Caudate nucleus (tissue), 63 donors: ENCODE measurements at places on chromosomes 2 and 18.

- DNase-seq: no peak
Measured at GRCh38 chr2:25258847-25259736, 82.6 kb downstream of the DNMT3A start.

DNA sequence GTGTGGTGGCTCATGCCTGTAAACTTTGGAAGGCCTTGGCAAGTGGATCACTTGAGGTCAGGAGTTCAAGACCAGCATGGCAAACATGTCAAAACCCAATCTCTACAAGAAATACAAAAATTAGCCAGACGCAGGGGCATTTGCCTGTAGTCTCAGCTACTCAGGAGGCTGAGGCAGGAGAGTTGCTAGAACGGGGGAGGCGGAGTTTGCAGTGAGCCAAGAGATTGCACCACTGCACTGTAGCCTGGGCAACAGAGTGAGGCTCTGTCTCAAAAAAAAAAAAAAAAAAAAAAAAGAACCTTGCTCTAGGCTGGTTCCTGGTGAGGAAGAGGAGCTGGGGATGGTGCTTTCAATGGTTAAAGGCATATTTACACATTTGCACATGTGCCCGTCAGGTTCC lies 129.4 kb downstream of the LYPD6B start:
- no peak for DNase-seq

GRCh38 chr2:27636766-27637165 lies 7.9 kb downstream of the GPN1 start:
- DNase-seq: no peak

DNA sequence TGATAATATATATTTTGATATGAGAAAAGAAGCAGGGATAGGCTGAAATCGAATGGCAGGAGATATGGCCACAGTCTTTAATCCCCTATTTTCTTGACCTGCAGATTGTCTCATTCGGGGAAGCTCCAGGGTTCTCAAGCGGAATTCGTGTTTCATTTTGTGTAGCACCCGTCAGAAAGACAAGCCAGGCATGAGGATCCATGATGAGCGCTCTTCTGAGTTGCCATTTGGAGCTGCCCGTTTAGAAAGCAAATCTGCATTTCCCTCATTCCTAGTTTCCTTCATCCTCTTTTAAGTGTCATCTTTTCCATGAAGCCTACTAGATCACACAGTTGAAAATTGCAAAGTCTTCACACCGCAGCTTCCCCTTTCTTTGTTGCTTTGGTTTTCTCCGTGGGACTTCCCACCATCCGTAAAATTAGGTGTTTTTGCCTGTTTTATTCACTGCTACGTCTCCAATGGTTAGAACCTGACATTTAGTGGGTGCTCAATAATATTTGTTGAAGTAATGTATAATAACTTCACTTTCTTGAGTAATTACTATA lies 16.9 kb downstream of the HNMT start:
- no peak for DNase-seq
